ENCODE measurements at places on chromosomes 6 and 20.
A peak's percentile ranks its signal among the peaks of the same experiment; 100 is the strongest.

- DNase-seq = no peak
Measured at GRCh38 chr6:145313041-145313855, 422.1 kb downstream of the EPM2A start.

GRCh38 chr6:112956696-112957535, 609.8 kb downstream of the RFPL4B start:
- DNase-seq = no peak

DNA sequence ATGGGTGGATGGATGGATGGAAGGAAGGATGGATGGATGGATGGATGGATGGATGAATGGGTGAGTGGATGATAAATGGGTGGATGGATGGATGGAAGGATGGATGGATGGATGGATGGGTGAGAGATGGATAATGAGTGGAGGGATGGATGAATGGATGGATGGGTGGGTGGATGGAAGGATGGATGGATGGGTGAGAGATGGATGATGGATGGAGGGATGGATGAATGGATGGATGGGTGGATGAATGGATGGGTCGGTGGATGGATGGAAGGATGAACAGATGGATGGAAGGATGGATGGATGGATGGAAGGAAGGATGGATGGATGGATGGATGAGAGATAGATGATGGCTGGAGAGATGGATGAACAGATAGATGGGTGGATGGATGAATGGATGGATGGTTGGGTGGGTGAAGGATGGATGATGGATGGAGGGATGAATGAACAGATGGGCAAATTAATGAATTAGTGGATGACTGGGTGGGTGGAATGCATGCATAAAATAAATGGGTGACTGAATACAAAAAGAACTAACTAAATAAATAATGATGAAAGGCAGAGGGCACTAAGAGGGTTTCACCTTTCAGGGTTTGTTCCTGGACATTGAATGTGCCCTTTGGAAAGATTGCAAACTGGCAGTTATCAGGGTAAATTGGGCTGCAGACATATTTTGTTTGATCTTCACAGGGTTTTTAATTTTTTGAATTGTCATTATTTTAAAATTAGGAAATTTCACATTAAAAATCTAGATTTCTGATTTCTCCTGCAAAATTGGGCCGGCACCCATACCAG, 50.9 kb upstream of the PTPN1 start:
- DNase-seq = no peak

- DNase-seq = no peak
Measured at GRCh38 chr6:16551466-16551865, 209.8 kb downstream of the ATXN1 start.

- DNase-seq = no peak
Measured at GRCh38 chr20:22501034-22501433, 83.3 kb downstream of the FOXA2 start.

DNA sequence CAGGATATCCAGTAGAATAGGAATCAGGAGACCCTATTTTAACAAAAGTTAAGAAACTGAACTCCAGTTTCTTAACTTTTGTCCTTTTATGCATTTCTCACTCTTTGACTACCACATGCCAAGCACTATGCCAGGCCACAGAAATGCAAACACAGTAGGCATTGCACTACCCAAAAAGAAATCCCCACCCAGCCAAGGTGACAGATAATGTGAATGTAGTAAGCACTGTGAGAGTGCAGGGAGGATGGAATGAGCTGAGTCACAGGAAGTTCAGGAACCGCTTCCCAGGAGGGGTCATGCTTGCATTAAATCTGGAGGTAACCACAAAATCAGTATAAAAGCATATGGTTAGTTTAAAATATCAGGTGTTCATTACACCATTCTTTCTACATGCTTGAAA, 20.1 kb upstream of the FAM83C start:
- no peak for DNase-seq

- peak; percentile 66 for DNase-seq
Measured at GRCh38 chr6:52286798-52287432, 2.4 kb upstream of the MCM3 start.

- no peak for DNase-seq
Measured at GRCh38 chr20:10362674-10363073, 71.3 kb downstream of the MKKS start.

GRCh38 chr20:19981031-19981451, 36.1 kb upstream of the NAA20 start:
- DNase-seq = no peak

DNA sequence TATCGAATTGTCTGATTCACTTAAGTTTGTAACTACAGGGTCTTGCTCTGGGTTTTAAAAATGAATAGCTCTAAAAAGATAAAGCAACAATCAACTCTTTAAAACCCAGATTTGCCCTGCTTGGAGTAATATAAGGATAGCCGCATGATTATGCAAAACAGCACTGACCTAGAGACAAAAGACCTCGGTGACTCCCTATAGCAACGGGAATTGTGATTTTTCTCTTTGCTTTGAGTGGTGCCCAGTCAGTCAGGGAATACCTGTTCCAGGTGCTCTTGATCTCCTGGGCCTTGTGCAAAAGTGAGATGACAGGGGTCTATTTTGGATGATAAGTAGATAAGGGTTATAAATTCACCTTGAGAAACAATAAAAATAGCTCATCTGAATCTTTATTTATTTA, 336.3 kb upstream of the NOX3 start:
- DNase-seq = no peak

- no peak for DNase-seq
Measured at GRCh38 chr6:11944111-11944510, 68.0 kb upstream of the HIVEP1 start.

DNA sequence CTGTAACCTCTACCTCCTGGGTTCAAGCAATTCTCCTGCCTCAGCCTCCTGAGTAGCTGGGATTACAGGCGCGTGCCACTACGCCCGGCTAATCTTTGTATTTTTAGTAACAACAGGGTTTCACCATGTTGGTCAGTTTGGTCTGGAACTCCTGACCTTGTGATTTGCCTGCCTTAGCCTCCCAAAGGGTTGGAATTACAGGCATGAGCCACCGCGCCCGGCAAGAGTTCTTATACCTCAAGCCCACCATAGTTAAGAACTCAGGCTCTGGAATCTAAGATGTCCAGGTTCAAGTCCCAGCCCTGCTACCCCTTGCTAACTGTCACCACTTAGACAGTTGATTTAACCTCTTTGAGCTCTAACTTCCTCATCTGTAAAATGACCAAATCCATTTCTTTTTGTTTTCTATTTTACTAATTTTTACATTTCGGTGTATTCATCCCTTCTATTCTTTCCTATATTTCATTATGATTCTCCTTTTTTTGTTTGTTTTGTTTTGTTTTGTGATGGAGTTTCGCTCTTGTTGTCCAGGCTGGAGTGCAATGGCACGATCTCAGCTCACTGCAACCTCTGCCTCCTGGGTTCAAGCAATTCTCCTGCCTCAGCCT, 104.8 kb upstream of the ZNF217 start:
- DNase-seq = no peak

GRCh38 chr6:79954849-79955248, 7.5 kb upstream of the ELOVL4 start:
- no peak for DNase-seq

GRCh38 chr6:30819297-30819917, 64.9 kb upstream of the DDR1 start:
- DNase-seq = peak; percentile 47

- DNase-seq = peak; percentile 56
Measured at GRCh38 chr6:90103056-90103800, 193.4 kb downstream of the BACH2 start.

DNA sequence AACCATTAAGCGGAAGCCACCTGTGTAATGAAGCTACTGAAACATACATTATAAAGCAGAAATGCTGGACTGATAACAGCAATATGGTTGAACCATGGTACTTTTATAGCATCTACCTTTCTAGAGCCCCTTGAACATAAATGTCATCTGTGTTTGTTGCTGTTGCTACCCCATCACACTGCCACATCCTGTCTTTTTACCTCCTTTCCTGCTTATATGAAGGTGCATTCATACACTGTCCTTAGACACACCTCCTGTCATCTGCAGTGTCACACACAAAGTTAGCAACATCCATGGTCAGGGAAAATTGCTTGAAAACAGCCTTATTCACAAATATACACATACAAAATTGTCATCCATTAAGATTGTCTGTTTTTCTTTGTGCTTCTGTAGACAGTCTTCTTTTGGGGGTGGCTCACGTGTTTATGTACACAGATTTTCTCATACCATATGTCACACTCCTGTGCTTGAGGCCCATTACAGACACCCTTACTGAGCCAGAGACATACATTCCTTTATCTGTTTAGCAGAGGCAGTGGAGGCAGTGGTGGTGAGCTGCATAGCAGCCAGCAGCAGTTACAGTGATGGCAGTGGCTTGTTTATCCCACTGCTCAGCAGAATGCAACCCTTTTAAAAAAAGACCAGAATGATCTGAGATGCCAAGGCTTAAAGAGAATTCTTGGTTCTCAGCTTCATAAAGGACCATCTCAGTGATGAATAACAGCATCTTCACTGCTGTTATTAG, 25.9 kb downstream of the C6orf62 start:
- no peak for DNase-seq

GRCh38 chr6:14254505-14254904, 136.9 kb downstream of the CD83 start:
- DNase-seq = no peak

GRCh38 chr20:23251779-23252178, 98.8 kb upstream of the NXT1 start:
- DNase-seq = no peak

GRCh38 chr20:63280929-63281545, 8.4 kb downstream of the ARFGAP1 start:
- no peak for DNase-seq

- no peak for DNase-seq
Measured at GRCh38 chr6:140597181-140597580, 1222.7 kb upstream of the CITED2 start.

DNA sequence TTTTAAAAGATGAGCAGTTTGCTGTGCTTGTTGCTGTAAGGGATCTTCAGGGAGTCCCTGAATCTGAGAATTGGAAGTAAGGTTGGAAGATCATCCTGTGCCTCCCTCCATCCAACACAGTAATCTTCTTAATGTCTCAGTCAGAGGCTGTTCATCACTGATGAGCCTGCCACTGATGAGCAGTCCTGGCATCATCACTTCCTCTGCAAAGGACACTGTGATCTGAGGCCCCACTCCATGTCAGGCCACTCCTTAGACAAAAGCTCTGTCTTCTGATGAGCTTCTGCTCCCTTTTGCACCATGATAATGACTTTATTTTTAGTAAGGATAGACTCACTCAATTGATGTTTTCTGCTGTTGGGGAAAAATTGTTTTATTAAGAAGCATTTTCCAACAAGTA, 121.0 kb downstream of the UST start:
- no peak for DNase-seq

DNA sequence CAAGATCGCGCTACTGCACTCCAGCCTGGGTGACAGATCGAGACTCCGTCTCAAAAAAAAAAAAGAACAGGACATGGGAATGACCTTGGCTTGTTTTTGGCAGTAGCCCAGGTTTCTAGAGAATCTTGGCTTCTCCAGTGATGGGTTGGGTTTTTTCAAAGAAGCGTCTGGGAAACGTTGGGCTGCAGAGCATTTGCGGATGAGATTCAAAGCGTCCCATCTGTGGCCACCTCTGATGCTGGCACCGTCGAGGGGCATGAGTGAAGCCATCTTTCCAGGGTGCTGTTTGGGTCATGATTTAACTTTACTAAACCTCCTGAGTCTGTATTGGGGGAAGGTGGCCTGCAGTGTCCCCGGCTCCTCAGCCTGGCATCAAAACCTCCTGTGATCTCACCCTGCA, 43.2 kb upstream of the SRF start:
- no peak for DNase-seq

GRCh38 chr6:6180684-6181083, 139.8 kb downstream of the F13A1 start:
- DNase-seq = no peak

GRCh38 chr6:81751388-81752083, 945 bp downstream of the TENT5A start:
- peak; percentile 7 for DNase-seq

DNA sequence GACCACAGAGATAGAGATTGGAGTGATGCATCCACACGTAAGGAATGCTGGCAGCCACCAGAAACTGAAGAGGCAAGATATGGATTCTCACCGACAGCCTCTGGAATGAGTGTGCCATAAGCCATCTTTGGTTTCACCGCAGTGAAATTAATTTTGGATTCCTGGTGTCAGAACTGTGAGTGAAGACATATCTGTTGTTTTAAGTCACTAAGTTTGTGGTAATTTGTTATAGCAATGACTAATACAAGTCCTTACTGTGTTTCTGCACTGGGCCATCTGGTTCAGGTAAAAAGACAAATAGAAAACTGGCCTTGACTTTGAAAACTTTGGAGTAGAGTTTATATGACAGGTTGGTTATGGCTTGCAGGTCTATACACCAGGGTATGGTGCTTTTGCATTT, 261.9 kb downstream of the PHF3 start:
- DNase-seq = no peak

GRCh38 chr20:35302421-35303335, 10.5 kb upstream of the FAM83C start:
- no peak for DNase-seq

DNA sequence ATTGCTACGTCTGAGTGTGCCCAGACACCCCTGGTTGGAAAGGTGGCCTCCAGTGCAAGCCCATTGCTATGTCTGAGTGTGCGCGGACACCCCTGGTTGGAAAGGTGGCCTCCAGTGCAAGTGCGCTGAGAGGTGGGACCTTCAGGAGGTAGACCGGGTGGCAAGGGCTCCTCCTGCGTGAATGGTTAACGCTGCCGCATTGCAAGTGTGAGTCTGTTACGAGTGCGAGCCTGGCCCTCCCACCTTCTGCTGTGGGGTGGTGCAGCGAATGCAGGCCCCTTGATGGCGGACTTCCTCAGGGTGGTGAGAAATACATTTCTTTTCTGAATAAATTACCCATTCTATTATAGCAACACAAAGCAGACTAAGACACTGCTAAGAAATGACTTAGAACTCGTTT, 208.8 kb downstream of the DLL1 start:
- no peak for DNase-seq

- DNase-seq = no peak
Measured at GRCh38 chr6:31480574-31480973, 17.4 kb upstream of the MICB start.

GRCh38 chr20:9566977-9567376, 52.6 kb downstream of the LAMP5 start:
- DNase-seq = no peak

GRCh38 chr6:25005010-25005409, 69.2 kb upstream of the RIPOR2 start:
- no peak for DNase-seq

GRCh38 chr6:90612313-90612680, 25.4 kb upstream of the MAP3K7 start:
- DNase-seq = no peak

- DNase-seq = no peak
Measured at GRCh38 chr6:169186496-169187169, 67.0 kb downstream of the THBS2 start.

GRCh38 chr6:105805501-105806023, 280.6 kb upstream of the PRDM1 start:
- no peak for DNase-seq

GRCh38 chr6:21383450-21384085, 210.0 kb upstream of the SOX4 start:
- DNase-seq = no peak

- DNase-seq = peak; percentile 8
Measured at GRCh38 chr20:408843-409696, 971 bp downstream of the RBCK1 start.

All from CD4-positive, alpha-beta T cell treated with Interleukin-15 for 4 hours (primary cell).